EH (cell line): ENCODE measurements at places on chromosomes 4 and X.
A peak's percentile ranks its signal among the peaks of the same experiment; 100 is the strongest.

GRCh38 chr4:2850966-2851798 is 7.5 kb downstream of the ADD1 start:
- peak; percentile 25 for DNase-seq

- no peak for DNase-seq
These were observed 96.3 kb downstream of the ANK2 start for GRCh38 chr4:113145519-113146291.

- no peak for DNase-seq
These were observed 33.0 kb downstream of the NLRP2B start for GRCh38 chrX:57647020-57647419.

GRCh38 chr4:80136270-80136669 is 61.0 kb upstream of the PRDM8 start:
- DNase-seq, result no peak

DNA sequence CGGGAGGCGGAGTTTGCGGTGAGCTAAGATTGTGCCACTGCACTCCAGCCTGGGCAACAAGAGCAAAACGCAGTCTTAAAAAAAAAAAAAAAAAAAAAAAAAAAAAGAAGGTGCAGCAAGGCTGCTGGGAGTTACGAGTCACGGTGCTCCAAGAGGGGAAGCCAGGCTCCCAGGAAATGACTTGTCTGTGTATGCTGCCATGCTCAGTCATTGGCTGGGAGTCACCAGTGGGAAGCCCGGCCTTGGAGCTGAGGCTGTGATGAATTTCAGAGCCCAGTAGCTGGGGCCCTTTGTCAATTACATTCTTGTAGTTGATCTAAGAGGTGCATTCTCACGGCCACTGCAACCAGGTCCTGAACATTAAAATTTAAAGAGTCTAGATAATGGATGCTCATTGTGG is 1105.1 kb upstream of the TENM3 start:
- DNase-seq, result peak; percentile 8

DNA sequence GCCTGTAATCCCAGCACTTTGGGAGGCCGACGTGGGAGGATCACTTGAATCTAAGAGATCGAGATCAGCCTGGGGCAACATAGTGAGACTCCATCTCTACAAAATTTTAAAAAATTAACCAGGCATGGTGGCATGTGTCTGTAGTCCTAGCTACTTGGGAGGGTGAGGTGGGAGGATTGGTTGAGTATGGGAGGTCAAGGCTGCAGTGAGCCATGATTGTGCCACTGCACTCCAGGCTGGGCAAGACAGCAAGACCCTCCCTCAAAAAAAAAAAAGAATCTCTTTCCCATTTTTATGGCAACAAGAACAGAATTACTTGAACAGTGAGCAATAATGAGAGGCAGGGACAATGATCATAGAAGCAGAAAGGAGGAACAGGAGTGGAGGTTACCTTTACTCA is 94.8 kb downstream of the RNF150 start:
- DNase-seq, result no peak

- DNase-seq, result no peak
These were observed 3.2 kb downstream of the PNMA3 start for GRCh38 chrX:153059191-153060094.

GRCh38 chrX:104118765-104119164 is 6.4 kb downstream of the ZCCHC18 start:
- DNase-seq, result no peak

DNA sequence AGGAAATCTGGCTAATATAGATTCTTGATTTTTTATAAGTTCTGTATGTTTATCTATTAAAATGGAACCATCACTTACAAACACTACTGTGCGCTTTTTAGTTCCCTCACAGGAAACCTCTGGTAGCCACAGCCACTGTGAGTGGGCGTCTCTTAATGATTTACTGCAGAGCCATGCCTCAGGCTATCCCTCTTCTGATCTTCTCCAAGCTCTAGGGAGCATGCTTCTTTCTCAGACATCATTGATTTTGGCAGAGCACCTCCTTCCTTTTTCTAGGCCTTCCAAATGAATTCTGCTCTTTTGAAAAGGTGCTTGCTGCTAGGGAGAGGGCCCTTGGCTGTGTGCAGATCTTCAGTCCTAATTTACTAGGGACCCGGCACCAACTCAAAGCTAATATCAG is 61.1 kb upstream of the STS start:
- peak; percentile 30 for DNase-seq

- DNase-seq, result peak; percentile 19
These were observed 587 bp downstream of the TIMM8A start for GRCh38 chrX:101347859-101348451.

DNA sequence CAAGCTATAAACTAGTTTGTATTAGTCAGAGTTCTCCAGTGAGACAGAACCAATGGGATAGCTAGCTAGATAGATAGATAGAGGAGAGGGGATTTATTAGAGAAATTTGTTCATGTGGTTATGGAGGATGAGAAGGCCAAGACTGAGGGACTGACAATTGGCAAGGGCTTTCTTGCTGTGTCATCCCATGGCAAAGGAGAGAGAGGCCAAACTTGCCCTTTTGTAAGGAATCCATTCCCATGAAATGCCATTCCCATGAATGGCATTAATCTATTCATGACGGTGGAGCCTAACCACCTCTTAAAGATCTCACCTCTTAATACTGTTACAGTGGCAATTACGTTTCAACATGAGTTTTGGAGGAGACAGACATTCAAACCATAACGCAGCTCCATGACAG is 58.1 kb downstream of the LINC00632 start:
- DNase-seq, result peak; percentile 60

DNA sequence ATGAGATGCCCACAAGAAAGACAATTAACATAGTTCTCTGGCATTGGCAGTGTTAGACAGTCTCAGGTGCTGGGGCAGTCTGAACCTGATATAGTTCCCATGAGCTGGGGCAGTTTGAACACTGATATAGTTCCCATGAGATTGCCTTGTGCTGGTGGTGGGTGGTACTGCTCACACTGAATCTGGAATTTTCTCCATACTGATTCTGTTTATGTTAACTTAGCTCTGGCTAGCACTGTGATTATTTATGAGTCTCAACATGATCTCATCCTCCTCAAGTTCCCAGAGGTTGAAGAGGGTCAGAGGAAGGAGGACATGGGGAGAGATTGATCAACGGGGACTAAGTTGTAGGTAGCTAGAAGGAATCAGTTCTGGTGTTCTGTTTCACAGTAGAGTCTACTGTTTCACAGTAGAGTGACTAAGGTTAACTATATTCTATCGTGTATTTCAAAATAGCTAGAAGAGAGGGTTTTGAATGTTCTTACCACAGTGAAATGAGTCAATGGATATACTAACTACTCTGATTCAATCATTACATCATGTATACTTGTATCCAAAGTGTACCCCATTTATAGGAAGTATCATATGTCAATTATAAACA is 379.9 kb downstream of the ADAM29 start:
- peak; percentile 2 for DNase-seq

DNA sequence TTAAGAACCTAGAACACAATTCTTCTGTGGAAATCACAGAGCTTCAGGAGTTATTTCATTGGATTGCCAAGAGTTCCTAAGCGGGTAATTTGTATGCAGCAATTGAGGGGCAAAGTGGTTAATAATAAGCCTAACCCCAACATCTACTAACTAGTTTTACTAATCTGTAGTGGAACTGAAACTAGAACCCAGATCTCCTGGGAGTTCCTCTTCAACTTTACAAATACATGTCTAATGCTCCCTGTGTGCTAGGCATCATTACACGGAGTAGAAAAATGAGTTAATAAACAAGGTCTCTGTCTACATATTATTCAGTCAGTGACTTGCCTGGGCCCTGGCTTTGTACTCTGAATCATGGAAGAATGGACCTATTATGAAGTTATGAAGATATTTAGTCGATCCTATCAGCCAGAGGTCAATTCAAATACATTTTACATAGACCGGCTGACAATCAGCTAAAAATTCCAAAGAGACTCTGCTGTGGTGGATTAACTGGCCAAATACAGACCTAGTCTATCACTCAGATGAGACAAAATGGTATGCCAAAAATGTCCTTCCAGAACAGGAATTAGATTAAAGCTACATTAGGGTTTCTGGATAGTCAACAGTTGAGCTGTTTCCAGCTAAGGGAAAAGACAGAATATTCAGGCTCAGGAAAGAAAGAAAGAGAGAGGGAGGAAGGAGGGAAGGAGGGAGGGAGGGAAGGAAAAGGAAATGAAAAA is 326.0 kb downstream of the FBXW7 start:
- peak; percentile 19 for DNase-seq

DNA sequence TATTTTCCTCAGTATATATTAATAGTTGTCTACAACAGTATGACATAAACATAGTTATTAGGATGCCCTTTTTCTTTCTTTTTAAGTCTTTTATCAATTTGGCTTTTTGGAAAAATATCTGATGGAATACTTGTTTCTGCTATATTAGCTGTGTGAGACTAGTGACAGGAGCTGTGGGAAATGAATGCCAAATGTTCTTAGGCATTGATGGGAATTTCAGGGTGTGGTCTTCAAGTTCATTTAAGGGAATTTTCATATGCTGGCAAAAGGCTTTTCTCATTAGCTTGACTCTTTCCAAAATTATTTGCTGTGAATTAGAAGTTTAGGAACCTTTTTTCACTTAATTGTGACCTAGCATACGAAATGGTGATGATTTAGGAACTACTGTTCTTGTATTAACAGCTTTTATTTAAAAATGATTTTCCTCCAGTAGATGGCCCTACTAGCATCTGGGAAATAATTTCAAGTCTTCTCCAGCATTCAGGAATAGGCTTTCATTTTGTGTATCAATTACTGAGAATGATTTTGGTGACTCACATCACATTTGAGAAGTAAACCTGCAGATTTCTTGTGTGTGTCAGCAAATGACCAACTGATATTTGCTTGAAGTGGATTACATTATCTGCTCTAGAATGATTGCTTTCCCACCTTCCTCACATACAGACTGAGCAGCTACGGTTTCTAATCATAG is 70.9 kb downstream of the HTT start:
- peak; percentile 20 for DNase-seq

- peak; percentile 76 for DNase-seq
These were observed 168.3 kb downstream of the SPRY1 start for GRCh38 chr4:123564758-123565346.

GRCh38 chrX:121308276-121308805 is 260.9 kb downstream of the GLUD2 start:
- peak; percentile 58 for DNase-seq

DNA sequence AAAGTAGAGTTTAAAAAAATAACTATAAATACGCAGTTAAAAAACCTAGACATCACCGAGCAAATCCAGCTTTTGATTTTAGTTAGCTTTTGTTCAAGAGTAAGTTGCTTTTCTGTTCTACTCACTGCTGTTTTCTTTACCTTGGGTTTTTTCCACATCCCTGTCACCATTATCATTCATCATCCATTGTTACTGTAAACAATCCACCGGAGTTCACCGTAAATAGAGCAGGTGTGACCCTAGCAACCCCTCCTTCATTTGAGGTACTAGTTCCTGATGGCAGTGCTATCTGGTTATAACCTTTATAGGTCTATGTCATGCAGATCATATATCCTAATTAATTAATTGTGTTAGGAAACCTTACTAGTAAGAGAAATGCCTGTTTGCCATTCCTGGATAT is 43.0 kb upstream of the TEX13D start:
- no peak for DNase-seq
